ENCODE measurements at places on chromosomes 7 and 10.
A peak's percentile ranks its signal among the peaks of the same experiment; 100 is the strongest.

DNA sequence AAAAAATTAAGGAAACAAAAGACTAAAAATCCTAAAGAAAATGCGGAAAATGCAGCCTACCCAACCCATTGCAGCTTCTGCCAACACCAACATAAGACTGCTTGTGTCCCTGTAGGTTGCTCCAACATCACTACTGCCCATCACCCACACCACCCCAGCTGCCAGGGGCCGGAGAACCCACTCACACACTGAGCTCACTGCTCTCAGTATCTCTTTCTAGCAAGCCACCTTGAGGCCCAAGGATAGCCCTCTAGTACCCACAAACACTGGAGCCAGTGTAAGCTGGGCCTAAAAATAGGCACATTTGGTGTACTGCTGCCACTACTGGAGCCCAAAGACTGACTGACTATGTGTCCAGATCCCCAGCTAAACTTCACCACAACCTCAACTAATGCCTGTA, 67.3 kb downstream of the MEST start:
- H3K27ac ChIP-seq, result no peak overlapping the region
- H3K36me3 ChIP-seq, result peaks cover 9% of the 10 kb centered on the region
- DNase-seq, result no peak
- H3K4me1 ChIP-seq, result peaks cover 3% of the 10 kb centered on the region

- H3K4me3 ChIP-seq, result no peak overlapping the region
- H3K4me1 ChIP-seq, result peaks cover 13% of the 10 kb centered on the region
- DNase-seq, result no peak
- peaks cover 9% of the 10 kb centered on the region for H3K36me3 ChIP-seq
Observed at GRCh38 chr10:93063144-93063976, 2.8 kb downstream of the CYP26C1 start.

- peaks cover 8% of the 10 kb centered on the region for H3K4me1 ChIP-seq
- no peaks in the 10 kb centered on the region for H3K36me3 ChIP-seq
- no peak overlapping the region for H3K4me3 ChIP-seq
- peaks cover 4% of the 10 kb centered on the region for H3K27me3 ChIP-seq
- no peak for DNase-seq
Observed at GRCh38 chr10:77005871-77006270, 631.7 kb downstream of the KCNMA1 start.

DNA sequence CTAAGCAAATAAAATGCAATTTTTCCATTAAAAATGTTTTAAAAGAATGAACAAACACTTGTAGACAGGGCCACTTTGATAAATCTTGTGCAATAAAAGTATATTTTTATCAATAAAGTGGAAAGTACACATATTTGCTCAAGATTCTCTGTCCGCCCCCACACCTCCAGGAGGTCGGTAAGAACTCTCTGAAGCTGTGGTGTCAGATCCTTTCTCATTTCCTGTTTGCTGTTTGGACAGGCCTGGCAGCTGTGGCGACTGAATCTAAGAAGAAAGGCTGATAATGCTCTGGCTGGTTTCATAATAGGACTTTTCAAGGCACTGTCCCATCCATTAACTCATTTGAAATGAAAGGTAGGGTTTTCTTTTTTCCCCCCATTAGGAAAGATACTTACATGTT, 15.3 kb upstream of the ASB4 start:
- H3K36me3 ChIP-seq, result no peaks in the 10 kb centered on the region
- H3K4me1 ChIP-seq, result peaks cover 16% of the 10 kb centered on the region
- no peaks in the 10 kb centered on the region for H3K27me3 ChIP-seq
- no peak overlapping the region for H3K27ac ChIP-seq

DNA sequence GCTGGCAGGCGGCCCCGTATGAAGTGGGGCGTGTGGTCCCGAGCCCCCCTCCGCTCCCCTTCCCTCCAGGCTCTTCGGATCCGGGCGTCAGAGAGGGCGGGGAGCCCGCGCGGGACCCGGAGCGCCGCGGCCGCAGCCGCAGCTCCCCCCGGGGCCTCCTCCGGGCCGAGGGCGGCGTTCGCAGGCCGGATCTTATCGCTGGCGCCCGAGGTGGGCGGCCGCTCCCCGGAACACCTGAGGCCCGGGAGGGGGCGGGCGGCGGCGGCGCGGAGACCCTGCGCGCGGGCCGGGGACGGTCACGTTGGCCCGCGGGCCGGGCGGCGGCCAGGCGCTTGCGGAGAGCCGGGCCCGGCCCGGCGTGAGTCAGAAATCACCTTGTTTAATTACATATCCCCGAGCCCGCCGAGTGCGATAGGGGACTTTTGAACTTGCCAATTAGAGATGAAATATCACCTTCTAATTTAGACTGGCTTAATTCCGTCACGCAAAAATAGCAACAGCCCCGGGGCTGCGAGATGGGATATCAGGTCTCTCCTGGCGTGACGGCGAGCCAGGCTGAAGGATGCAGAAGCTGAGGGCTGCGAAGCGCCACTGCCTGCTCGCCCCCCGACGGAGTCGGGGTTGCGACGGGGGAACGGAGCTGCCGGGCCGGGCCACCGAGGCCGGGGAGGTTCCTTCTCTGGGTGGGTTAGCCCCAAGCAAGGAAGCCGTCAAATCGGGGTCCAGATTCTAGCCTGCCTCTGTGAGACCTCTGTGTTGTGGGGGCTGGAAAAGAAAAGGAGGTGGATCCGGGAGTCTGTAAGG, 43.4 kb downstream of the LDB3 start:
- peaks cover 2% of the 10 kb centered on the region for H3K36me3 ChIP-seq
- peak overlapping the region; percentile 94 for H3K27ac ChIP-seq
- no peaks in the 10 kb centered on the region for H3K27me3 ChIP-seq
- H3K4me1 ChIP-seq, result peaks cover 9% of the 10 kb centered on the region
- DNase-seq, result peak; percentile 71
- peak overlapping the region; percentile 91 for H3K4me3 ChIP-seq

DNA sequence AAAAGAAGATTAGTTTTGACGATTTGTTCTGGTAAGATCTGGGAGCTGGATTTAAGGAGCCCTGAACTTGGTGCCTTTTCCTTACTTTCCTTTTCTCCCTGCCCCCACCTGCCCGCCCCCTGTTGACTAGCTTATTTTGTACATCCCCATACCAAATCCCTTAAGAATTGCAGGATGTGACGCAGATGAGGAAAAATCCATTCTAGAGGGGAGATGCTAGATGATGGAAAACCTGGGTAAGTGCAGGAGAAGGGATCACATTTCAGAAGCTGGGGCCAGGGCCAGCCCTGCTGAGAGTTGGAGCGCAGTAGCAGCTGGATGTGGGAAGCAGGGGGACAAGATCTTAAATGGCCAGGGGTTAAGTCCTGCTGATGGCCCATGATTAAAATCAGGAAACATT, 93.9 kb downstream of the CCDC3 start:
- no peaks in the 10 kb centered on the region for H3K4me1 ChIP-seq
- no peaks in the 10 kb centered on the region for H3K36me3 ChIP-seq
- H3K4me3 ChIP-seq, result no peak overlapping the region
- H3K27me3 ChIP-seq, result peaks cover 13% of the 10 kb centered on the region
- no peak overlapping the region for H3K27ac ChIP-seq
- DNase-seq, result no peak

- no peak overlapping the region for H3K4me3 ChIP-seq
- no peak overlapping the region for H3K27ac ChIP-seq
- H3K36me3 ChIP-seq, result no peaks in the 10 kb centered on the region
- peaks cover 12% of the 10 kb centered on the region for H3K27me3 ChIP-seq
- no peaks in the 10 kb centered on the region for H3K4me1 ChIP-seq
Observed at GRCh38 chr10:78139341-78139740, 105.7 kb downstream of the RPS24 start.

GRCh38 chr10:110007161-110007700, 553 bp upstream of the ADD3 start:
- H3K27me3 ChIP-seq, result no peaks in the 10 kb centered on the region
- DNase-seq, result peak; percentile 78
- peaks cover 42% of the 10 kb centered on the region for H3K4me1 ChIP-seq
- H3K4me3 ChIP-seq, result no peak overlapping the region
- no peaks in the 10 kb centered on the region for H3K36me3 ChIP-seq

- no peaks in the 10 kb centered on the region for H3K27me3 ChIP-seq
- peak overlapping the region; percentile 91 for H3K4me3 ChIP-seq
- DNase-seq, result peak; percentile 63
- peaks cover 73% of the 10 kb centered on the region for H3K36me3 ChIP-seq
- peak overlapping the region; percentile 94 for H3K27ac ChIP-seq
Observed at GRCh38 chr10:110501142-110501937, 3.6 kb downstream of the DUSP5 start.

DNA sequence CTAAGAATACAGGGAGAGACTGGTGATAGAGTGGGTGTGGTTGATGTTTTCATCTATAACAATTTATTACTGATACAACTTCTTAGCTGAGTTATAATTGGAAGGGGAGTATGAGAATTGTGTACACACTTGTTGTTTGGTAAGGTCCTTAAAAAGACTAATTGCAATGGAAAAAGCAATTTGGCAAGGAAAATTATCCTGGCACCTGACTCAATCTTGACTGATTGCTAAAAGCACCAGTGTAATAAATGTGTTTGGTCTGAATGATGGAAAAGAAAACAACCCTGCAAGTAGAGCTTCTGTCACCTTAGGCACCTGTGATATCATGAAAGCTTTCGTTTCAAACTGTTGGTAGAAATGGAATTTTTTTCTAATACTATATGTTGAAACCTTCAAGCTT, 6.7 kb upstream of the GSDME start:
- no peak for DNase-seq
- H3K36me3 ChIP-seq, result no peaks in the 10 kb centered on the region
- H3K4me1 ChIP-seq, result peaks cover 6% of the 10 kb centered on the region
- no peak overlapping the region for H3K27ac ChIP-seq

- H3K4me3 ChIP-seq, result no peak overlapping the region
- no peak for DNase-seq
- no peak overlapping the region for H3K27ac ChIP-seq
- H3K4me1 ChIP-seq, result peaks cover 2% of the 10 kb centered on the region
Observed at GRCh38 chr10:121518333-121518732, 79.9 kb downstream of the FGFR2 start.

- DNase-seq, result no peak
- no peaks in the 10 kb centered on the region for H3K4me1 ChIP-seq
- no peaks in the 10 kb centered on the region for H3K27me3 ChIP-seq
- H3K4me3 ChIP-seq, result no peak overlapping the region
- H3K27ac ChIP-seq, result no peak overlapping the region
Observed at GRCh38 chr10:52703898-52704297, 68.7 kb downstream of the MBL2 start.

GRCh38 chr10:87733081-87733480, 73.4 kb downstream of the PAPSS2 start:
- peaks cover 17% of the 10 kb centered on the region for H3K27me3 ChIP-seq
- H3K4me3 ChIP-seq, result no peak overlapping the region
- no peaks in the 10 kb centered on the region for H3K4me1 ChIP-seq
- H3K36me3 ChIP-seq, result no peaks in the 10 kb centered on the region
- H3K27ac ChIP-seq, result no peak overlapping the region

GRCh38 chr7:16989811-16990413, 108.1 kb upstream of the AGR3 start:
- DNase-seq, result no peak
- H3K36me3 ChIP-seq, result no peaks in the 10 kb centered on the region
- H3K27ac ChIP-seq, result no peak overlapping the region
- H3K4me1 ChIP-seq, result no peaks in the 10 kb centered on the region
- H3K4me3 ChIP-seq, result no peak overlapping the region
- peaks cover 14% of the 10 kb centered on the region for H3K27me3 ChIP-seq

DNA sequence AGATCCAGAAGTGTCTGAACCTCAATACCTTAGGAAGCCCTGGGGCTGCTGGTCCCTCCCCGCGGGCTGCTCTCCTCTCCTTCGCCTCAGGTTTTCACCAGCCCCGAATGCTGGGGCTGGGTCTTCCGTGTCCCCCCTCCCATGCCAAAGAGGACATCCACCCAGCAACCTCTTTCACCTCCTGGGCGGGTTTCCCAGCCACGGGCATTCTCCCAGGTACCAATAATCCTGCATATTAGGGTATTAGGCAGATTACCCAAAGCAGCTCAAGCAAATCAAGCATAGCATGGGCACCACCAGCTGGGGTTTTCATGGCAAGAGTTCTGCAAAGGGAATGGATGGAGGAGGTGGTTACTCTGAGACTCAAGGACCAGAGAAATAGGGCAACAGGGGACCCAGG, 224.4 kb downstream of the KCNMA1 start:
- H3K27me3 ChIP-seq, result no peaks in the 10 kb centered on the region
- H3K36me3 ChIP-seq, result no peaks in the 10 kb centered on the region

DNA sequence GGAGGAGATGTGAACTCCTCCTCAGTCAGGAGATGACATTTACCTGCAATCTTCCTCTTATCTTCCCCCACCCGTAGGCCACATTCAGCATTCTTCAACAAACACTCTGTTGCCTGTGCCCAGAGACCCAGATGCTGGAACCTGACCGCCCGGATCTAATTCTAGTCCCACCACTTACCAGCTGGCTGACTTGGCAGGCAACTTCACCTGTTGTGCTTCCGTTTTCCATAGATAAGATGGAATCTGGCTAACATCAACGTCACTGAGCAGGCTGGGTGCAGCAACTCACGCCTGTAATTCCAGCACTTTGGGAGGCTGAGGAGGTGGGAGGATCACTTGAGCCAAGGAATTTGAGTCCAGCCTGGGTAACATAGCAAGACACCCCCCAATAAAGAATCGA, 21.3 kb upstream of the FXYD4 start:
- no peaks in the 10 kb centered on the region for H3K36me3 ChIP-seq
- H3K4me3 ChIP-seq, result no peak overlapping the region
- no peak for DNase-seq
- H3K27me3 ChIP-seq, result peaks cover 29% of the 10 kb centered on the region
- H3K4me1 ChIP-seq, result peaks cover 13% of the 10 kb centered on the region

DNA sequence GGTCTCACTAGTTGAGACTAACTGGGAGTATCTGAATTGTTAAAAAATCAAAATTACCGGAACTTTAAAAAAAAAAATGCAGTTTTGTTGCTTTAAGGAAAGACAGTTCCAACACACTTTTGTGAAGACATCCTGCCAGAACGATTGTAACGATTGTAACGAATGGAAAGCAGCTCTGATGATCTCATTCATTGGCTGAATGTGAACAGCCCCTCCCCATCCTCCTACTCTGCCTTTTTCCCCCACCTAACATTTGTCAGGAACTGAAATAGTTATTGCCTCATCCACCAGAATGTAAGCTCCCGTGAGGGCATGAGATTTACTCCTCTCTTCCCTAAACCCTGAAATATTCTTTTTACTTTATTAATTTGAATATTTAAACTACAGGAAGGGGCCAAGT, 23.1 kb upstream of the ZC3HAV1L start:
- H3K27ac ChIP-seq, result peak overlapping the region; percentile 76
- no peak overlapping the region for H3K4me3 ChIP-seq
- no peaks in the 10 kb centered on the region for H3K27me3 ChIP-seq
- H3K4me1 ChIP-seq, result peaks cover 48% of the 10 kb centered on the region

Measured in activated naive CD8-positive, alpha-beta T cell treated with anti-CD3 and anti-CD28 coated beads for 36 hours (primary cell).